ENCODE measurements at places on chromosomes 5 and 9.

GRCh38 chr9:70448919-70449318 lies 34.5 kb upstream of the KLF9 start:
- DNase-seq = no peak

DNA sequence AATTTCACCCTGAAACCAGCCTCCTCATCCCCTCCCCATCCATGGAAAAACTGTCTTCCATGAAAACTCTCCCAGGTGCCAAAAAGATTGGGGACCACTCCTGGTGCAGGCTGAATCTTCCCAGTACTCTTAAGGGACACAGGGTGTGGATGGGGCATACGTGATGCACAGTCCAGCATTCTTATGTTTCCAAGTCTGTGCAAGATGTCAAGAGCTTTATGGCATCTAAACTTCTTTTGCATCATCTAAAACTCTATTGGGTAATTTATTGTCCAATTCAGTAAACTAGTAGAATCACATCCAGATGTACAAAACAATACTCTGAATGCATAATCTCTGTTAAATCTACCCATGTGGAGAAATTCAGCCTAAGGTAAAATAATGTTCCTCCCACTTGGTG lies 9.3 kb upstream of the FGD3 start:
- no peak for DNase-seq

DNA sequence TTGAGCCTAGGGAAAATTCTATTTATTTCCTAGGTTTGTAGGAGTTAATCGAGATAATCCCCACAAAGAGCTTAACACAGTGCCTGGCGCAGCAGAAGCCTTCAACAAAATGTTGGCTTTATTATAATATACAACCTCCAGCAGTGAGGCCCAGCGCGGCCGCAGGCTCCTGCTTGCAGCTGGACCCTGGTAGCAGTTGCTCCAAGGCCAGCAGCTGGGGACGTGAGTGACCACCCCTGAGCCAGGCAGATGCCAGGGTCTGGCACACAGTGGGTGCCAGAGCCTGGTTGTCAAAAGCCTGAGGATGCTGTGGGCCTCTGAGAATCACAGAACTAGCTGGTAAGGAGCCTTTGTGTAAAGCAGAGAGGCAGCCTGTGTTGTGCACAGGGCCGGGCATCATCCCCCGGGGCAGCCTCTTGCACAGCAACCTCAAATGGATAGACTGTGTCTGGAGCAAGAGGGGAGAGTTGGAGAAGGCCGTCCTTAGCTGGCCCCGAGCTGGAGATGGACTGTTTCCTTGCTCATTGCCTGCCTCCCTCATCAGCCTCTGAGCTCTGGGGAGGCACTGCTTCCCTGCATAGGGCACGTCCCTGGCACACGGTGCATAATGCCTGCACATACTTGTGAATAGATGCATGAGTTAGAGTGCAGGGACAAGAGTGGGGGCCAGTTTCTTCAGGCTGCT lies 17.3 kb downstream of the CSF1R start:
- no peak for DNase-seq

GRCh38 chr9:130430232-130430631 lies 14.5 kb upstream of the ASS1 start:
- no peak for DNase-seq

GRCh38 chr9:134408939-134409737 lies 82.9 kb downstream of the RXRA start:
- DNase-seq = no peak

DNA sequence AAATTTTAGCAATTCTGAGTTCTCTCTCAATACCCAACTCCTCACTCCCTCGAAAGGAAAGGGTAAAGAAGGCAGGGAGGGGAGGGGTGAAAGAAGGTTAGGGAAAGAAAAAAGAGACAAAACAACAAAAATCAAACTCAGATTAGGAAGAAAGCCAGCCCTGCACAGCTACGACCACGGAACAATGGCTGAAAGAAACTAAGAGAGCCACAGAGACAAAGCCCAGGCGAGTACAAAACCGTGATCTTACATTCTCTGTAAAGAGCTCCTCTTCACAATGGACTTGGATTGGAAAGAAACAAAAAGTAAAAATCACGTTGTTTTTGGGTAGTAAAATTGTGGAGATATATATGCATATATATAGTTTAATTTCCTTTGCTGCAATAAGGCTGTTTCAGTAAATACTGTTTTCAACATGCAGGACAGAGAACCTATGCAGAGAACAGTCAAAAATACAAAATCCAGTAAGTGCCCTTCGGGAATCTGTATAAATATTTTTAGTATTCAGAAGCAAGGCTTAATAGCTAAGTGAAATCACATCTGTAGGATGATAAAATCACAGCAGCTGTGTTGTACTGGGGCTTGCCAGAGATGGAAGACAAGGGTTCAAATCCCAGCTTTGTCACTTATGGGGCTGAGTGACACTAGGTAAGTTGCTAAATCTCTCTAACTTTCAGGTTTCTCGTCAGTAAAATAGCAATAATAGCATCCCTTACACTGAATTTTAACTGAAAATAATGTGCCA lies 16.9 kb downstream of the PSMB7 start:
- no peak for DNase-seq

GRCh38 chr5:174733091-174733690 lies 8.8 kb downstream of the MSX2 start:
- DNase-seq = no peak

DNA sequence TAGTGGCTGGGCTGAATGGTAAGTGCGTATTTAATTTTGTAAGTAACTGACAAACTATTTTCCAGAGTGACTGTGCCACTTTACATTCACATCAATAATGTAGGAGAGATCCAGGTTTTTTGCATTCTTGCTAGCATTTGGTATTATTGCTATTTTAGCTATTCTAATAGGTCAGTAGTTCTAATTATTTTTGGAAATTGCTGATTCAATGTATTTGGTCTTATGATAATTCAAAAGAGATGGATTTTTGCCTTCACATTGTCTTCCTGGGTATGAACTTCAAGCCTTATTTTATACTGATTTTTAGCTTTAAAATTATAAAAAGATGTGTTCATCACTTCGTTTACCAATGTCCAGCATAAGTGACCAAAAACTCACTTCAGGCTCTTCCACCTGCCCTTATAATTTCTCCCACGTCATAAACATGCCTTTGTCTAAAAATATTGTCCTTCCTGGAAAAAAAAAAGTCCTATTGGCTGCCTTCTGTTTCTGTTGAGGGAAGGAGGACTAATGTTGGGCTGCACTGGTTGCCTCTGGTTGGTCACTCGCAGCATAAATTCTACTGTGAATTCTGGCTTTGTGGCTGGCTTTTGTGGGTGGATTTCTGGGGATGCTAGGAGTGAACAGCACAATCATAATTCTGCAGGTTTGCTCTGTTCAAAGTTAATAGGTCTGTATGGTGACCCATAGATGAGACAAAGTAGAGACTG lies 15.2 kb downstream of the FOXD1 start:
- DNase-seq = no peak

- DNase-seq = no peak
Observed at GRCh38 chr5:53333160-53333559, 147.3 kb upstream of the FST start.

DNA sequence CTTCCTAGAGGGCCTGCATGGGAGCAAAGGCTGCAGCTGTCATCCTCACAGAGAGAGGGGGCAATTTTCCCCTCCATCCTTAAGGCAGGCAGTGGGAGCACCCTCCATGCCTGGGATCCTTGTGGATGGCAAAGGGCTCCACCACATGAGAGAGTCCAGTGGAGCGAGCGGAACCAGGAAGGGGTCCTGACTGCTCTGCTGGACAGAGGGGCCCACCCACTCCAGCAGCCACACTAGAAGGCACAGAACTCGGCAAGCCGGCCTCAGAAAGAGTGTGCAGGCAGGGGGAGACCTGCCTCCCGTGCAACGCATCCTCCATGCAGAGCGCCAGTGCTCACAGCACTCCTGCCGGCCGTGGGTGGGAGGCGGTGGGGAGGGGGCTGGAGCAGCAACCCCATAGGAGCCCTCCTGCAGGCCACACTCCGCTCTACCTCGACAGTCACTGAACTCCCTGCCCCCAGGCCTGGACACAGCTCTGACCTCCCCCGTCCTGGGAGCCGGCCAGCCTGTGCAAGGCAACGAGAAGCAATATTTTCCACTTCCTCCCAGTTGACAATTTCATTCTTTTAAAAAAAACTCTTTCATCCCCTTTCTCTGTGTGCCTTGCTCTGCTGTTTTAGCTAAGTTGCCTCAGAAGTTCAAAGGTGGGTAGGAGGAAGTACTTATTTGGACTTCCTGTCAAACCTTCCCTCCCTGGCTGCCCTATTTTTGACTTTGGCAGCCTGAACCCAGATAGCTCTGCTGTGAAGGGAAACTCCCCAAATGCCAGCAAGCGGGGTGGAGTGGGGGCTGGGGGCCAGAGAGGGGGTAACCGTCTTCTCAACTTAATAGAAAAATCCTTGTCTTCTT lies 5.3 kb upstream of the LCP2 start:
- peak; percentile 47 for DNase-seq

DNA sequence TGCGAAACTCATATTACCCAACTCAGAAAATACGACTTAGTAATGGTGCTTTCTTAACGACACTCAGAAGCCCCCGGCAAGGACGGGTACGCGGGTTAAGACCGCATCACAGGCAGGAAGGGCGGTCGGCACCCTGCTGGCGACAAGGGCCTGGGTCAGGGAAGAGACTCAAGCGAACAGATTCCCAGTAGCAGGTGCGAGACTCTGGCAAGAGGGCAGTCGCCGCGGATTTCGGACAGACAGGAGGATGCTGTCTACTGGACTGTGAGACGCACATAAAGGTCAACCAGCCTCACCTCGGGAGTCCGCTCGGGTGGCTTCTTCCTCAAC lies 398 bp downstream of the RAPGEF6 start:
- no peak for DNase-seq

DNA sequence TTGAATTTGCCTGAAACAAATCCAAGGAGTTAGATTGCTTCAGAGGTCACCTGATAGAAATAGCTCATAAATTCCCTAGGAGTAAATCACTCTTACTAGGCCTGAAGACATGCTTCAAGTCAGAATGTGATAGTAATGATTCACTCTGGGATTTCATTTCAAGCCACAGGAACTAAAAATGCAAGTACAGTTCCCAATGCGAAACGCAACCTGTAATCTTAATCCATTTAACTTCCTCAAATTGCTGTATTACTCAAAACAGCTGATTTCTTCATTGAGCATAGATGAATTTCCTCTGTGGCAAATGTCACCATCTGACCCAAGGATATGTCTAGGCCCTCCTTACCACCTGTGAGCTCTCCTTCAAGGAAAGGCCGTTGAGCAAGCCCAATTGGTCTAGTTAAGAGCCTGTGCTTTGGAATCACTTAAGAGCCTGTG lies 32.1 kb upstream of the IL6ST start:
- no peak for DNase-seq

DNA sequence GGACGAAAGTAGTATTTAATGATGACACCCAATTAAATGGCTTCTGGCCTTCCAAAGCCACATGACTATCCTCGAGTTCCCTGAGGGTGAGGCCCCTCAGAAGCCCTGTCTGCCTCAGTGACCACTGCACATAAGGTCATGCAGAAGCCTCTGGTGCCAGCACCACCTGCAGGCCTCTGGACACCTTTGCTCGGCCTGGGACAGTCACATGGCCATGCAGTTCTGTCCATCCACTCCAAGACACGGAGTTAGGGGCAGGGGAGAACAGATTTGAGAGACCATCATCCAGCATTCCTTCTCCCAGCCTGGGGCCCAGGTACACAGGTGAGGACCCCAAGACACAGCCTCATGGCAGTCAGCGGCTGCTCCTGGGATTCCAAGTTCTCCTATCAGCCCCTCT lies 145.0 kb downstream of the ROR2 start:
- no peak for DNase-seq

GRCh38 chr9:136949239-136949816 lies 2.7 kb upstream of the LCN12 start:
- no peak for DNase-seq

DNA sequence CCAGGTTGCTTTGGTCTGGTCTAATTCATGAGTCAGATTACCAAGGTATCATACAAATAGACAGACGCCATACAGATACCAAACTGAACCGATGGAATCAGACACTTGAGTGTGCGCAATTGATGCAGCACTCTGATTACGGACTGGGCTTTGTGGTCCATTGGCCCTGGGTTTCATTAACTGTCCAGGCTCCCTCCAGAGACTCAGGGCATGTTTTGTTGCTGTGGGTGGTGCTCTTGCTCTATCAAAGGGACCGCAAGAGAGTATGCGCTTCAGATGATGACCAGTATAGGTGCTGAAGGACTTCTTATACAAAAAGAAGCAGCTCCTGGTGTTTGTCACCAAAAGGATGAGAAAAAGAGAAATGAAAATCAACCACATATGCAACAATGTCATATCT lies 36.9 kb upstream of the ANKRD55 start:
- no peak for DNase-seq

- no peak for DNase-seq
Observed at GRCh38 chr9:3525096-3525835, 535 bp downstream of the RFX3 start.

GRCh38 chr5:154603953-154604679 lies 126.1 kb upstream of the HAND1 start:
- DNase-seq = no peak

DNA sequence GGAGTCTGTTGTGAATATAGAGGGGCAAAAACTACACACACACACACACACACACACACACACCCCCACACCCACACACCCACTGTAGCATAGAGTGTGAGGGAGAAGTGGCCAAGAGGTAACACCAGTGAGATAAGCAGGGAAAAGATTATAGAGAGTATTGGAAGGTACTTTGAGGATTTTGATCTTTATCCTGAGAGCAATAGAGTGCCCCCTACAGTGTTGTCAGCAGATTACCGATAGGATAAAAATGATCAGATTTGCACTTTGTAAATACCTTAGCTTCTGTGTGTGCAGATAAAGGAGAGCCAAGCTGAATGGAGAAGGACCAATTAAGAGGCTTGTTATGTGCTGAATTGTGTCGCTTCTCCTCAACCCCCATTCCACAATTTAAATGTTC lies 32.3 kb downstream of the ERCC6L2 start:
- no peak for DNase-seq

DNA sequence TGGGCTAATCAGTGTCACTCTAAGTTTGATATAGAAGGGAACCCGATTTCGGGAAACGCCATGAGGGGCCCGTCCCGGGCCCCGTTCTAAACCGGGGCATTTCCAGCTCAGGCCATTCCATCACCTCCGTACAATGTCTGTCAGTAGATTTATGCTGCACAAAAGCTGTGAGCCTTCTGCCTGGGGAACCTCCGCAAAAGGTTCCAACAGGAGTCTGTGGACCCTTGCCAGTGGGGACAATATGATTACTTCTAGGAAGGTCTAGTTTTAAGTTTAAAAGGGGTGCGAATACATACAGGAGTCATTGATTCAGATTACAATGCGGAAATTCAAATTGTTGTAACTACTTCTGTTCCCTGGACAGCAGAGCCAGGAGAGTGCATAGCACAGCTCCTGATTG lies 57.6 kb downstream of the RAPGEF1 start:
- no peak for DNase-seq

- no peak for DNase-seq
Observed at GRCh38 chr5:137113939-137114338, 385.2 kb downstream of the SPOCK1 start.

GRCh38 chr9:98465799-98466198 lies 210.3 kb upstream of the TBC1D2 start:
- no peak for DNase-seq

- no peak for DNase-seq
Observed at GRCh38 chr5:177189416-177189815, 55.8 kb downstream of the NSD1 start.

- DNase-seq = no peak
Observed at GRCh38 chr5:55691265-55692105, 20.6 kb downstream of the SLC38A9 start.

All from stimulated activated CD8-positive, alpha-beta memory T cell treated with anti-CD3 and anti-CD28 coated beads, Interleukin-12 subunit alpha, Interleukin-12 subunit beta, amount 100 ng/mL, for 4 hours (primary cell).